ENCODE measurements at places on chromosomes 12 and 14. TPM values are rescaled to one million over a fixed set of nuclear protein-coding genes. Genes with fewer than 3 reads are reported as not detected.

Gene MYF6
- total RNA-seq = not detected

Gene CEP170B
- 33.2 TPM for total RNA-seq

- H3K27ac ChIP-seq = no peak overlapping the region
- peaks cover 8% of the 10 kb centered on the region for H3K36me3 ChIP-seq
- H3K4me3 ChIP-seq = no peak overlapping the region
Measured at GRCh38 chr14:30710876-30711275, 88.8 kb downstream of the SCFD1 start.

- no peak overlapping the region for H3K27ac ChIP-seq
- no peaks in the 10 kb centered on the region for H3K27me3 ChIP-seq
- H3K4me1 ChIP-seq = no peaks in the 10 kb centered on the region
Measured at GRCh38 chr12:15206831-15207389, 14.3 kb downstream of the RERG start.

Gene HAL
- 1.5 TPM for total RNA-seq

Gene HDAC7
- 59.6 TPM for total RNA-seq

GRCh38 chr14:61542848-61543790 is 152.2 kb upstream of the HIF1A start:
- peaks cover 4% of the 10 kb centered on the region for H3K36me3 ChIP-seq
- no peaks in the 10 kb centered on the region for H3K27me3 ChIP-seq
- no peak for DNase-seq
- H3K4me1 ChIP-seq = peaks cover 36% of the 10 kb centered on the region
- no peak overlapping the region for H3K4me3 ChIP-seq
- H3K27ac ChIP-seq = no peak overlapping the region

Data from PC-3 (cell line).